Right atrium auricular region (tissue), 2 donors: ENCODE measurements at places on chromosomes 11 and 22.

- no peak for DNase-seq
These were observed 20.4 kb downstream of the MAFF start for GRCh38 chr22:38221908-38222796.

- peak; percentile 70 for DNase-seq
These were observed 114.4 kb downstream of the FBXO7 start for GRCh38 chr22:32589007-32589406.

DNA sequence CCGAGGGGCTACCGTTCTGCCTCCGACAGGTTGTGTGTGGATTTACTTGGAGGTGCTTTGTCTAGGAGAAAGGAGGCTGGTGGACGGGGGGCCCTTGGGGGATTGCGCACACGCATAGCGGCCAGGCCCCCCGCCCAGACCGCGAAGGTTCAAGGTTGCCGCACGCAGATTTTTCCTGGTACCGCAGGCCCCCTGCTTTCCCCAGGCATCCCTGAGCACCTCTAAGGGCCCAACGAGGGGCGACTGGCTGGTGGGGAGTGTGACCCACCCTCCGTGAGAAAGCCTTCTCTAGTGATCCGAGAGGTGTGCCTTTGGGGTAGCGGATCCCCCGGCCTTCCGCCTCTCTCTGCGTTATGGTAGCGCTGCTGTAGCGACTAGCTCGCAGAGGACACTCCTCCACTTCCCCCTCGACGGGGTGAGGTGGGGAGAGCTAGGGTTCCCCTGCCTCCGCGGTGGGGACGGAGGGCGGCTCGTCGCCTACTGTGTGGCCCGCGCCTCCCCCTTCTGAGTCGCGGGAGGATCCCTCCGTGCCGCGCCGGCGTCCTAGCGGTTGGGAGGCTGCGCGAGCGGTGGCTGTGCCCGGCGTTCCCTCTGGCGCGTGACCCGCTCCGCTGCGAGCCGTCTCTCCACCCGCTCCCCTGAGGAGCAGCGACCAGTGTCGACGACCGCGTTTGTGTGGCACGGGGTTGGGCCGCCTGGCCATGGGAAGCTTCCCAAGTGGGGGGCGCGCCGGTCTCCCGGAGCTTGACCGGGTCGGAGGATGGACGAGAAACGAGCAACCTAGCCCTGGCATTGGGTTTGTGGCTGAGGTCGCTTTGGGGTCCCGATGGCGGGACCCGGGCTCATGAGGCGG lies 3900.0 kb upstream of the OR11H1 start:
- DNase-seq = no peak

- no peak for DNase-seq
These were observed 100.8 kb upstream of the B3GAT1 start for GRCh38 chr11:134512571-134513538.
